Frontal cortex (tissue), 4 donors: ENCODE measurements at places on chromosomes 7 and 10.

GRCh38 chr7:22356701-22357310, at the start of gene RAPGEF5:
Gene RAPGEF5, minus strand, starts transcription at chr7:22357154. Its CDS starts 94 bp downstream, at chr7:22357060.
- DNase-seq = peak; percentile 70

GRCh38 chr7:134708692-134709091, 62.0 kb downstream of the BPGM start:
- no peak for DNase-seq

GRCh38 chr7:98284335-98285036, 3.0 kb downstream of the BRI3 start:
- DNase-seq = no peak

- no peak for DNase-seq
Observed at GRCh38 chr10:24731942-24732341, 8.3 kb upstream of the ARHGAP21 start.

- no peak for DNase-seq
Observed at GRCh38 chr10:71873582-71874211, 22.6 kb upstream of the PSAP start.

GRCh38 chr7:118969370-118969769, 744.9 kb downstream of the ANKRD7 start:
- DNase-seq = no peak
